ENCODE measurements at places on chromosomes 12 and 14.

DNA sequence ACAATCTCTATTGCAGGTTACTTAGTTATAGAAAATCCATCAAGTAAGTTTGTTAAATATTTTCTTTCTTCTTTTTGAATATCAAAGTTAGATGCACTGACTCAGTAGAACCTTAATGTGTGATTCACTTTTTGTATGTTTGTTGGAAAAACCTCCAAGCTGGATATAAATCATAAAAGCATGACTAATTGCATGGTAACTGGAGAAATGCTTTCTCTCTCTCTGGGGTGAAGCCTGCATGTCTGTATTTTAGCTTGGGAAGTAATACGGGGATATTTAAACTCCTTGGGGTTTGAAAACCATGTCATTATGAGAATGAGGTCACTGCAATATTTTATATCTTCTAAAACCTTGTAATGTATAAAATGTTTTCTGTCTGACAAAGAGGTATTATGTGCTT lies 58.6 kb upstream of the MYF6 start:
- no peak for DNase-seq

DNA sequence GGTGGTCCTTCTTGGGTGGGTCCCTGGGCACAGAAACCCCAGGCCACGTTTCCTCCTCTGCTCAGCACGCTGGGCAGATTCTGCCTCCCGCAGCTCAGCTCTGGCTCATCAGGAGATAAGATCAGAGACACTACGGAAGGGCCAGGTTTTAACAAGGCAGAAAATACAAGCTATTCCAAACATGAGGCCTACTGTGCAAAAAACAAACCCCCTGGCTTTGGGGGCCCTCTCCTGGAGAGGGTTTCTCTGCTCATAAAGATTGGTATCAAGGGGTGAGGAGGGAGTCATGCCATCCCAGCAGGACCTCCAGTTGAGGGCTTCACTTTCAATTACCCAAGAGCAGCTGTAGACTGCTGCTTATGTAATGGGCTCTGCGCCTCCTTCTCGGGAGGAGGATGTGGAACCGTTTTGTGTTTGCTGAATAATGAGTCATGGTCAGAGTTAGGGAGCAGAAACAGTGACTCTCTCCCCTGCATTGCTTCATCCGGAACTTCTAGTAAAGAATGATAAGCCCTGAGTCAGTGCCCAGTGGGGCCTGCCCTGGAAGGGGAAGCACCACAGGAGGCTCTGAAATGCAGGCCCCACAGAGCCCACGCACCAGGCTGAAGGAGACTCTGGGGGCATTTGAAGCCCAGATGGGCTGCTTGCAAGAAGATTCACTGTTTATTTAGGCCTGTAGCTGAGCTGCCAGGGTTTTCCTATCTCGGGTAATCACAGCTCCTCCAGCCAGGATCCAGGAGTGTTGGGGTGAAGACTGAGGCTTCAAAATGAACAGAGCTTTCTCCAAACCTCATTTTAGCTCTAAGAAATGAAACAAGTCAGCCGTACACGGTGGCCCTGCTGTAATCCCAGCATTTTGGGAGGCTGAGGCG lies 79.3 kb downstream of the SSPN start:
- DNase-seq = peak; percentile 87

DNA sequence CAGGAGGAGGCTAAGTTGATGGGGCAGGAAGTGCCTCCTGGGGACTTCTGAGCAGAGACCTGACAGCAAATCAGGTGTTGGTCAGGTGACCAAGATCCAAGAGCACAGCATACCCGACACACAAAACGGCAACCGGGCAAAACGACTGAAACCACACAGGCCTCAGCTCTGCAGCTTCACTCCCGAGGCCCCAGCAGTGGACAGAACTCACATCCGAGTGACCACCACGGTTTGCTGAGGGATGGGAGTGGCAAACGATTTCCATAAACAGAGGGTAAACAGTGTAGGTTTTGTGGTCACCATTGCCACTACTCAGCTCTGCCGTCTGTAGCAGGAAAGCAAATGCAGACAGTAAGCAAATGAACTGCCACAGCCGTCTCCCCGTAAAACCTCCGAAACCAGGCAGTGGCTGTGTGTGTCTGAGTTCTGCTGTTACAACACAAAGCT lies 14.4 kb downstream of the CHFR start:
- no peak for DNase-seq

- DNase-seq = no peak
Measured at GRCh38 chr12:78392918-78393317, 471.7 kb upstream of the SYT1 start.

DNA sequence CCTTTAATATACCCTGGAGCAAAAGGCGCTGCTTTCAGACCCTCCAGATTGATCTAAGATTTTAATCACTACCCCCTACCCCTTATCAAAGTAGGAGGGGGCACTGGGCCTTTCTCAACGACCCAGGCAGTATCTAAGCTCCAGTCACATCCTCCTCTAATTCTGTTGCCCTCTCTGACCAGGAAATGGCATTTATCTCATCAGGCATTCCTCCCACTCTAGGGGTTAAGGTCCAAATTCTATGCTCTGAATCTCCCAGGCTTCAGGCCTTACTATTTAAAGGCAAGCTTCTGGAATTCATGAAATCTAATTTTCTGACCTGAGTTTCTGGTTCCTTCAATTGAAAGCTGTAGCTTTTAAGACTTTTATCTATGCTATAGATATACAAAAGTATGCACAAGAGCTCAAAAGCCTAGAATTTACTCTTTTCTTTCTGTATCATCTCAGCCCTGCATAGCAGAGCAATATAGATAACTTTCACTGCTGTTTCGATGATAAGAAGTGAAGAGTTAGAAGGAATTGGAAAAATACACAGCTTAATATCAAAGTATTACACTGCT lies 622.9 kb downstream of the RPS29 start:
- no peak for DNase-seq

DNA sequence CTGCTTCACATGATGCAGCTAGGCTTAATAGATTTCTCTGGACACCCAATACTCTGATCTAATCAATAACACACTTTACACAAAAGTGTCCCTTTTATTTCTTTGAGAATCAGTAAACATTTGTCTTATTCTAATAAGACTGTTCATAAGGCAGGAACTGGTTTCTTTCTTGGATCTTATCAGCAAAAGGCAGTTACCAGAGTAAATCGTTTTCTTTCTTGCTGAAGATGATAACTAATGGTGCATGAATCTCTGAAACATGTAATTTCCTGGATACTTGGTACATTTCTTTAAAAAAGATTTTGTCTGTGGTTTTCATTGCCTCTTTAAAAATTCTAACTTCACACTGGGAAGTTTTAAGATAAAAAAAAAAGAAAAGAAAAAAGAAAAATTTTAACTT lies 39.6 kb downstream of the WIF1 start:
- DNase-seq = no peak

DNA sequence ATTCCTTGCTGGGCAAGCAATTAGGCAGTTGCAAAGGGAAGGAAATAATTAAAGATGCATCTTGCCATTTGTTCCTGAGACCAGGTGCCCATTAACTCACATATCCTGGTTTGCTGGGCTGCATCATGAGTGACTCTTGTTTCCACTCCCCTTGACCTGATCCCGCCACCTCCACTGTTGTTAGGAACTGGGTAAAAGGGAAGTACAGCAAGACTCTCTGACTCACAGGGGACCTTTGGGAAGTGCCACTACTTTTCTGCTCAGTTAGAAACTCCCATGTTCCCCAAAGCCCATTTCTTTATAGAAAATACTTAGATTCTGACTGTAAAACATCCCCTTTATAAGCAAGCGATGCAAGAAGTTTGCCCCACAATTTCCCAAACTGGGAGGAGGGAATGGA lies 186.0 kb upstream of the BCL2L14 start:
- DNase-seq = no peak

DNA sequence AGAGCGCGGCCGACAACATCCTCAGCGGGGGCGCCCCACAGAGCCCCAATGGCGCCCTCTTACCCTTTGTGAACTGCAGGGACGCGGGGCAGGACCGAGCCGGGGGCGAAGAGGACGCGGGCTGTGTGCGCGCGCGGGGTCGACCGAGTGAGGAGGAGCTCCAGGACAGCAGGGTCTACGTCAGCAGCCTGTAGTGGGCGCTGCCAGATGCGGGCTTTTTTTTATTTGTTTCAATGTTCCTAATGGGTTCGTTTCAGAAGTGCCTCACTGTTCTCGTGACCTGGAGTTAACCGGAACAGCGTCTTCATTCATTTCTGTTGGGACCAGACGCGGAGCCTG lies 103.8 kb upstream of the FKBP4 start:
- DNase-seq = peak; percentile 54

- DNase-seq = no peak
Measured at GRCh38 chr14:35495278-35495677, 38.7 kb upstream of the INSM2 start.

DNA sequence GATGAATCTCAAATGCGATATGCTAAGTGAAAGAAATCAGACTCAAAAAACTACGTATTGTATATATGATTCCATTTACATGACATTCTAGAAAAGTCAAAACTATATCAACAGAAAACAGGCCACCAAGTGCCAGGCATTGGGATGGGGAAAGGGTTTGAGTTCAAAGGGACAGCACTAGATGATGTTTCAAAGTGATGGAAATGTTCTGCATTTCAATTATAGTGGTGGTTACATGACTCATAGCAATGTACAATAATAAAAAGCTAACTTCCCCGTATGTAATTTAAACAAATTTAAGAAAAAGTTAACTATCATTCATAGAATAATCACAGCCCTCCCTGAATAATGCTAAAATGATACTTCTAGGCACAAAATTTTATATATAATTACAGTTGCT lies 13.5 kb downstream of the HECTD1 start:
- no peak for DNase-seq

DNA sequence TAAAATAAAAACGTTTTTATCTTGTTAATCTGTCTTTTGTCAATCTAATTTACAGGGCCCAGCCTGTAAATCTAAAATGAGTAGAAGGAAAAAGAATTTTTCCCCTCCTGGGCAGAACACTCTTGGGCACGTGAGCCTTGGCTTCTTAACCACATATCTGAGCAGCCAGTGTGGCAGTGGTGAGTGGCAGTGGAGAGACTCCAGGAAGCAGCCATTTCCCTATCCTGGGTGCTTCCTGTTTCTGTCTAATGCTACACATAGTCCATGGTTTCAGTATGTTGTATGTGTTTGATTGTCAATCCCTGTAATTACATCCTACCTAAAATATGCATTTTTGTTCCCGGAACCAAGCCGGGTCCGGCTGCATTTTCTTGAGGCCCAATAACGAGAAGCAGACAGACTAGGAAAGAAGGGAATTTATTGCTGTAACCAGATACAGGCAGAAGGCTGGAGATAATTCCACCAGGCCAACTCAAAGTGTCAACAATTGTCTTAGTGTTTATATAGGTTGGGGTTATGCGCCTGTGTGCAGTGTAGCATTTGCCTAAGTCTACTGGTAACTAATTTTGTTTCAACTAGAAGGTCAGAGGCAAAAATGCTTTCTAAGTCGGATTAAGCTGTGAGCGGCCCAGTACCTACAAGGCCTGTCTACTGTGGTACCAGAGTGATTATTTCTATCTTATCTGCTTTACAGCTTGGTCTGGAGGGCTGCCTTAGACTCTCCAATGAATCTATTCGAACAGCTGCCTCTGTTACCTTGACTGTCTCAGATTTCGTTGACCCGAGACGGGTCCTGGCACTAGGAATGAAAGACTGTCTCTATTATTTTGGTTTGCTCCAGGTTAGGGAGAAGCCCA lies 82.4 kb upstream of the RESF1 start:
- DNase-seq = no peak

- DNase-seq = peak; percentile 84
Measured at GRCh38 chr12:26112703-26113147, 12.1 kb downstream of the BHLHE41 start.

GRCh38 chr12:10289005-10289754 lies 18.5 kb upstream of the KLRD1 start:
- DNase-seq = no peak

DNA sequence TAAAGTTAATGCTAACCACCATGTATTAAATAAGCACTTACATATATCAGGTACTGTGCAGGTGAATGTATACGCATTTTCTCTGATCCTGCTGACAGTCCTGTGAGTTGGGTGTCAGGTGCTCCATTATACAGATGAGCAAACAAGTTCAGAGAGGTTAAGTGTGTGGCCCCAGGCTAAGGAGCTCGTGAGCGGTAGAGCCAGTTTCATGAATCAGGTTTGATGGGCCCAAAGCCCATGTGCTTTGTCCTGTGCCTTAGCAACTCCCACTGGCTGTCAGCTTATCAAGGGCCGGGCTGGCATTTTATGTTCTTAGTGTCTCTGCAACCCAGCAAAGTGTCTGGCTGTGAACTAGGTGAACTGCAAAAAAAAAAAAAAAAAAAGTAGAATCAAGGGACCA lies 701.2 kb upstream of the TBX3 start:
- DNase-seq = no peak

DNA sequence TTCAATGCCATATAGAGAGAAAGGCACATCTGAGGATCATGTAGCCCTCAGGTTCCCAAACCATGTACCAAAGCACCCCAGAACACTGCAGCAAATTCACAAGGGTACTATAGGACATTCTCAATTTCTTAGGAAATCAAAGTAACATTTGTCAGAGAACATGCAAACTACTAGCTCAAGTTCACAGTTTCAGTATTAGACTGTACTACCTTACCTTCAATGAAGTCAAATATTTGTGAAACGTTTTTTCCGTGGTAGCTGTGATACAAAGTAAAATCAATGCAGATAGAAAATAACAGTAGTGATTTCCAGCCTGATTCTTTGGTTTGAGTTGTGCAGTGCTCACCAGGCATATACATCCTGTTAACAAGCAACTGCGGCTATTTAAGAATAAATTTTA lies 197.1 kb downstream of the MED13L start:
- DNase-seq = no peak

GRCh38 chr14:69682621-69683263 lies 71.3 kb downstream of the SUSD6 start:
- no peak for DNase-seq

DNA sequence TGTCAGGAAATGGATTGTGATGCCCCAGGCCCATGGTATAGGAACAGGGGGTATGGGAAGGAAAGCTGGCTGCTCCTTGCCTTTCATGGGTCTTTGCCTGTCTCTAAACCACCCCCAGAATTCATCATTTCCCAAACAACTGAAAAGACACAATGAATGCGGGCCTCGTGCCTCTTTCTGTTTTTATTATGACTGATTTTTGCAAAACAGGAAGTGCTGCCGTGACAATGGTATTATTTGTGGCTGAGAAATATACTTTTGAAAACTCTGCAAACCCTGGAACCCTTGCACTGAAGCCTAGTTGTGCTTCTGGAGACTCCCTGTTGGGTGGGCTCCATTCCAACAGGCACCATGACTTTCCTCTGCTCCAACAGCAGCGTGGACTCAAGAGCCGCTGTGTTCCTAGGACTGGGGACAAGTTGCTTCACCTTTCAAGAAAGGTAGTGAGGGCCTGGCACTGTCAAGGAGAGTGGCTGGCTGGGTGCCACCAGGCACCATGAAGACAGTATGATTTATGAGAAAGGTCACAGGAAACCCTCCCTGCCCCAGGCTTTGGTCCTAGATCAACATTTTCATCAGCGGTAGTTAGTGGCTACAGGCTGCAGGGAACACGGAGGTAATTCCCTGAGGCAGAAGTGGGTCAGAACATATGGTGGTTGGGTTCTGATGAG lies 4.8 kb upstream of the DGLUCY start:
- DNase-seq = no peak

DNA sequence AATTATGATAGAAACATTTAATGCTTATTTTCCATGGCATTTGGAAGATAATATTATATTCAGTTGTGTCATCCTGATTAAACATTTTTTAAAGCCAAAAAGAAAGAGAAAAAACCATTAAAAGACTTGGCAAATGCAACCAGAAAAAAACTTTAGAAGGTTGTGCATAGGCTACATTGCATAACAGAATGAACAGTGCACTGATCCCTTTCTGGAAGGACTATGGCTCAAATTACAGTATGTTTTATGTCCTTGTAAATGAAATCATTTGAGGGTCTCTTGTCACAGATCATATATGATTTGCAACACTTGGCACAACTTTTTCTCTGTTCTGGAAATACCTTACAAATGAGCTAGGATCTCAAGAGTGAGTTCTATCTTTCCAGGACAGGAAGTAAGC lies 275.2 kb upstream of the FLRT2 start:
- DNase-seq = no peak

All from NT2/D1 (cell line).